ENCODE measurements at places on chromosomes 11 and 22.
A peak's percentile ranks its signal among the peaks of the same experiment; 100 is the strongest.

DNA sequence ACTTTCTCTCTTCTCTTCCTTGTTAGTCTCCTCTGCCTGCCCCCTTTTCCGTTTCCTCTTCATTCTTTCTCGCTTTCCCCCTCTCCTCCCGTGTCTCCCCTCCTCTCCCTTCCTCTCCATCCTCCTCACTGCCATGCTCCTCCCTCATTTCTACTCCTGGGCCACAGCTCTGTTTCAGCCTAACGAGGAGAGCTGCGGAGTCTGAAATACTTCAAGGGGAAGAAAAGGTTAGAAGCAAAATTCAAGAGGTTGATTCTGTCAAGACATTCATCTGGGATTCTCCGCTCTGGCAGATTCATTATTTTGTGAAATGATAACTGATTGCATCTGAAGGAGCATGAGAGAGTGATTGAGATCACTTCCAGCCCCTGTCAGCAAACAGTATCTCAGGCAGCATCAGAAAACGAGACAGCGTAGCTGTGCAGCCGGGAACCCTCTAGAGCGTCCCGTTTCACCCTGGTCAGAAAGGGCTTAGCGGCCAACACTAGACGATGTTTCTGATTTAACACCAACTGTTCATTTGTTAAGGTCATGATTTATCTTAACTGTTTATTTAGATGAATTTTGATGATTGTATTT, 279.3 kb upstream of the B3GAT1 start:
- no peak for DNase-seq

DNA sequence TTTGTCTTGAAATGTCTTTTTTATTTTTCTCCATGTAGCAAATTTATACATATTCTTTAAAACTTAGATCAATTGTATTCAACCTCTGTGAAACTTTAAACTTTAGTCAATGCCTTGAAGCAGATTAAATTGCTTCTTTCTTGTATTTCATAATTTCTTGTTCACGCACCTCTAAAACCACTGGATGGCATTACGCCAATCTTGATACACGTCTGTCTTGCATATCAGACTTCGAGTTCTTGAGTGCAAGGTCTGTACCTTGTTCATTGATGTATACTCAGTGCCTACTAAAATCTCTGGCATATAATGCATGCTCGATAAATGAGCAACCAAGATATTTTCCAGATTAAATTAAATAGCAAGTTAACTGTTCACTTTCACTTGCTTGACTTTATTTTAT, 236.8 kb downstream of the CASP12 start:
- peak; percentile 83 for DNase-seq

GRCh38 chr11:65777821-65778361, 2.9 kb downstream of the AP5B1 start:
- DNase-seq, result no peak

GRCh38 chr22:27157666-27158370, 500.4 kb downstream of the MIAT start:
- DNase-seq, result no peak

- no peak for DNase-seq
Measured at GRCh38 chr11:64826578-64827450, 16.5 kb upstream of the MEN1 start.

DNA sequence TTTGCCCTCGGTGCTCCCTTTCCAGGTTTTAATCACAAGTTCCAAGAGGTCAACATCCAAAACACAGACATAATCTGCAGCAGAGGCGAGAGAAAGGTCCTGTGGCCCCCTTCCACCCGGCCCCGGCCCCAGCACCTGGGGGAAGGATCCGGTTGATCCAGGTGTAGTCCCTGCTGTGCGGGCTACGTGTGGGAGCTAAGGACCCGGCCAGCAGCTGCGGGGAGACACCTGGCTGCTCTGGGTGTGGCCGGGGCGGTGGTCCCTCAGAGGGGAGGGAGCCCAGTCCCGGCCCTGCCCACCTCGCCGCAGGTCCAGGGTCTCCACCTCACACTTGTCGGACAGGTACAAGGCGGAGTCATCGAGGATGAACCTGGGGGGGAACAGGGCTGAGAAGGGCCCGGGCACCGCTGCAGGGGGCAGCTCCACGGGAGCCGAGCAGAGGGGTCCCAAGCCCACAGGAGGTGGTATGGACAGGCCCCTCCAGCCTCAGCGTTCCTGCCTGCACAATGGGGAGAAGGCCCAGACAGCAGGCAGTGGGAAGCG, 13.6 kb downstream of the ATG2A start:
- no peak for DNase-seq

DNA sequence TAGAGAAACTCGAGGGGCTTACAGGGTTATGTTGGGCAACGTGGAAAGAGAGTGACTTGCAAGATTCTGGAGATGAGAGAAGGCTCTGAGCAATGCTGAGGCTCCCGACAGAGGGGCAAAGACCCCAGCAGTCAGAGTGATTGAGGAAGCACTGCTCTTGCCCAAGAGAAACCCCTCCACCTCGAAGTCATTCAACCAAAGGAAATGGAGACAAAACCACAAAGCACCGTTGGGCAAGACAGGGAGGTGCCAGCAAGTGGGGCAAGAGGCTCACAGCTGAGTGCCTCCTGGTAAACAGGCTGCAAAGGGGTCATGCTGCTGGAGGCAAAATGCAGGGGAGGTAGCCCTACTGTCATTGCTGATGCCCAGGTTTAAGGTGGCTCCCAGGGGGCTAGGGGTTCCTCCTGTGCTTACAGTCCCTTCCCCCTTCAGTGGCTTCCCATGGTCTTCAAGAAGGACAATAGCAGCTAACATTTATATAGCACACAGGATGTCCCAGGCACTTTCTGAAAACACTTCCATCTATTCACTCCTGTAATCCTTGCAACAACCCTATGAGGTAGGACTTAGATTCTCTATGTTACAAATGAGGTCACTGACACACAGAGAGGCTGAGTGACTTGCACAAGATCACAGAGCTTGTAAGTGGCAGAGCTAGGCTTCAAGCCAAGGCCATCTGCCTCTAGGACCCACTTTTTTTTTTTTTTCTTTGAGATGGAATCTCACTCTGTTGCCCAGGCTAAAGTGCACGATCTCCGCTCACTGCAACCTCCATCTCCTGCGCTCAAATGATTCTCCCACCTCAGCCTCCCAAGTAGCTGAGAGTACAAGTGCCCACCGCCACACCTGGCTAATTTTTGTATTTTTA, 18.1 kb upstream of the MYH9 start:
- peak; percentile 99 for DNase-seq

GRCh38 chr11:113378692-113379091, 8.9 kb upstream of the ANKK1 start:
- no peak for DNase-seq

DNA sequence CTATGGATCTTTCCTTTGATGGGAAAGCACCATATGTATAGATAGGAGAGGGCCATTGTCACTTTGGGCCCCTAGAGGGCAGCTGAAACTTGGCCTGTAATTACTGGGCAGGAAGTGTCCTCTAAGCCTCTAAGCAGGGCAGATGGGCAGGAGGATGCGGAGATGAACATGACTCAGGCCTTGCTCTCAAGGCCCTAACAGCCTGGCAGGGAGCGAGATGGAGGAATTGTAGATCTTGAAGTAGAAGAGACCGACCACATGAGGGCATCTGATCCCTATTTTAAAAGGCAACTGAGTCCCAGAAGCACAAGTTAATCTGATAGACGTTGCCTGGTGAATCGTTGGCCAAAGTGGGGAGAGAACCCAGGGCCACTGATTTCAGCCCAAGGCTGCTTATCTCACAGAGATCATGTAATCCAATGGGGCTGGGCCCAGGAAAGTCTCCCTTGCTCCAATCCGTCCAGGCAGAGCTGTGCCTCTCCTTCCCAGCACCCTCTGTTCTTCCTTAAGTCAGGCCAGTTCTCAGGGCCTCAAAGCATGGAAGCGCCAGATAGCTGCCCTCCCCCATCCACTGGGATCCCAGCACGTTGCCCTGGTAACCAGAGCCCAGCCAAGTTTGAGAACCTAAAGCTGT, 2.5 kb upstream of the SEPTIN3 start:
- DNase-seq, result peak; percentile 22

DNA sequence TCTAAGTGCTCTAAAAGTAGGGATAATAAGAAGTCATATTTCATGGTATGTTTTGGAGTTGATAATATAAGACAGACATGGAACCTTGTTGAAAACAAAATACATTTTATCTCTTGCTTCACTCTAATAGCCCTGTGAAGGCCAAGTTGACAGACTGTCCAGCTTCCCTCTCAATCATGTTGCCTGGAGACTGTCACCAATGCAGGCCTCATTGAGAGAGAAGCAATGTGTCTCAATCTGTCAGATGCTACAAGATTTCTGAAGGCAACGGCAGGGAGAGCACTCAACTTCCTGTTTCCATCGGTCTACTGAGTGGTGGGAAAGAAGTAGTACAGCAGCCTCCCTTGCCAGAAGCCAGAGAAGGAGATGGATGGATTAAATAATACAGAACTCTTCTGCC, 23.6 kb upstream of the FJX1 start:
- DNase-seq, result no peak

- peak; percentile 7 for DNase-seq
Measured at GRCh38 chr11:65791719-65792213, 4.9 kb downstream of the OVOL1 start.

- no peak for DNase-seq
Measured at GRCh38 chr11:96246718-96247552, 96.1 kb downstream of the MAML2 start.

DNA sequence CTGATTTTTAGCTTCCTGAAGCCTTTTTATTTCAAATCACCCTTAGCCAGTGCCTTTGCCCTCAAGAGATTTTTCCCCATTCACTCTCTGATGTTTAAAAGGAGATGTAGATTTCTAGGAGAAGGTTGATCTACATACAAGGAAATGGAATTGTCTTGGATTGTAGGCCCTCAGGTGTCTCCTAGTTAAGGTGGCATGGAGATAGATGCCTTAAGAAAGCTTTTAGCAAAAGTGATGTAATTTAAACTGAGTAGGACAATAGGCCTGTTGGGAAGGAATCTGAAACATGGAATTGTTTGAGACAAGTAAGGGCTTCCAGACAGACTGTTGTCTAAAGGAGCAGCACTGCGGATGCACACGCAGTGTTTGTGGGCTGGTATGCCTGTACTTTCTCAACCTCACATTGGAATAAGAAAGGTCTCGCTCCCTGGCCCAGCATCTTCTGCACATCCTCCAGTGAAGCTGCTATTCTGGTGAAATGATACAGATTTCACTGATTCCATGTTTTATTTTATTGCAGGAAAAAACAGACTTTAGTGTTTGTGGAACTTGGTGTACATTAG, 69.8 kb upstream of the SLC25A18 start:
- DNase-seq, result no peak

GRCh38 chr11:32436751-32437494, 1.6 kb upstream of the WT1 start:
- DNase-seq, result no peak

DNA sequence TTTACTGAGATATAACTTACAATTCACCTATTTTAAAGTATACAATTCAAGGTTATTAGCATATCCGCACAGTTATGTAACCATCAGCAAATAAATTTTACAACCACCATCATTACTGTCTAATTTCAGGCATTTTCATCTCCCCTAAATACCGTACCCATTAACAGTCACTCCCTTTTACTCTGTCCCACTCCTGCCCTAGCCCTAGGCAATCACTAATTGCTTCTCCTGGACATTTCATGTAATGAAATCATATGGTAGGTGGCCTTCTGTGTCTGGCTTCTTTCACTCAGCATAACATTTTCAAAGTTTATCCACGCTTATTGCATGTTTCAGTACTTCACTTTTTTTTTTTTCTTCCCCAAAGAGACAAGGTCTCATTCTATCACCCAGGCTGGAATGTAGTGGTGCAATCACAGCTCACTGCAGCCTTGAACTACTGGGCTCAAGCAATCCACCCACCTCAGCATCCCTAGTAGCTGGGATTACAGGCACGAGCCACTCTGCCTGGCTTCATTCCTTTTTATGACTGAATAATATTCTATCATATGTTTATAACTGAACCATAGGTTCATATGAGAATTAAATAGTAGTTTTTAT, 61.4 kb upstream of the CHRM4 start:
- DNase-seq, result no peak

GRCh38 chr11:6941970-6942369, 15.7 kb downstream of the ZNF215 start:
- no peak for DNase-seq

DNA sequence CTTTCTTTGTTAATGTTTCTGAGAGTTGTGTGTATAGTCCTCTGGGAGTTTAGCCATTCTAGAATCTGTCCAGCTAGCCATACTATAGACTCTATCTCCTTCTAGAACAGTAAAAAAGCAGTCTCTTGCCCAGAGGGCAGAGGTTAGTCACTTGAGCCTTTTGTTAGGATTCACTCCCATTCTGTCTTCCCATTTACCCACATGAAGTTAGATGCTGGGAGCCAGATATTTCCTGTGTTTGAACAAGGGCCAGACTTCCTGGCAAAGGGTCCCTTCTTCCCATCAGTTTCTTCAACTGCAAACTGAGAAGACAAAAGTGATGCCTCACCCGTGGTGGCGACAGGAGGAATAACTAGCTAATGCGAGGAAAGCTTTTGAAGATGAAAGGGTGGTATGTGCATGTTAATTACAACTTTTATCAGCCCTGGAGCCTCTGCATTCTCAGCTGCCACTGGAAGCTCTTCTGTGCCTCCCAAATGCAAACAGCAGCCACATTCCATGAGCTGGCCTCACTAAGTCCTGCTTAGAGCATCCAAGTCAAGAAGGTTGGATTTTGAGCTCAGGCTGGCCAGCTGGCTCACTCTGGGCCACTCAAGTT, 12.8 kb downstream of the CD44 start:
- DNase-seq, result no peak

- DNase-seq, result no peak
Measured at GRCh38 chr11:18461909-18462308, 6.3 kb downstream of the LDHAL6A start.

DNA sequence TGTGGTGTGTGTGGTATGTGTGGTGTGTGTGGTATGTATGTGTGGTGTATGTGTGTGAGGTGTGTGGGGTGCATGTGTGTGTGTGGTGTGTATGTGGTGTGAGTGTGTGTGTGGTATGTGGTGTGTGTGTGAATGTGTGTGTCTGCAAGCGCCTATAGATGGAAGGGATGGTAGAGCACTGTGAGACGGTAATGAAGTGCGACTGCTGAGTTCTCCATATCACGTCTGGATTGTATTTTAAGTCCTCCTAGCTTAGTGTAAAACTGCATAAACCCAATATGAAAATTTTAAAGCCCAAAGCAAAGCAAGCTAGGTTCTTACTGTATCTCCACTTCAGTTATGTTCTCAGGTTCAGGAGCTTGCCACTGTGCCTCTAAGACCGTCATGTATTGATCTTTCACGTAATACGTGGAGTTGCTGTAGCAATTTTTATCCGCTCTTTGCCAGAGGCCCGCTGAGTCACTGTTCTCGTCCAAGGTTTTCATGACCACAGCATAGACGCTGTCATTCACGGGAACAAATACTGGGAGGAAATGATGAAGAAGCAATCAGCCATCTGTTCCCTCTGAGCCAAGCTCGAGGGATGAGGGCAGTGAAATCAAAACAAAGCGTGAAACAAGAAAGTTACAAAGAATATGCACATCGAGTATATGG, 5.5 kb downstream of the PLET1 start:
- DNase-seq, result no peak
